ENCODE measurements at places on chromosomes 1 and 21. TPM values are rescaled to one million over a fixed set of nuclear protein-coding genes. Genes with fewer than 3 reads are reported as not detected.

GRCh38 chr1:215523128-215523861, 43.8 kb upstream of the KCTD3 start:
- H3K4me1 ChIP-seq = no peaks in the 10 kb centered on the region
- no peak overlapping the region for H3K27ac ChIP-seq
- H3K27me3 ChIP-seq = peaks cover 5% of the 10 kb centered on the region

DNA sequence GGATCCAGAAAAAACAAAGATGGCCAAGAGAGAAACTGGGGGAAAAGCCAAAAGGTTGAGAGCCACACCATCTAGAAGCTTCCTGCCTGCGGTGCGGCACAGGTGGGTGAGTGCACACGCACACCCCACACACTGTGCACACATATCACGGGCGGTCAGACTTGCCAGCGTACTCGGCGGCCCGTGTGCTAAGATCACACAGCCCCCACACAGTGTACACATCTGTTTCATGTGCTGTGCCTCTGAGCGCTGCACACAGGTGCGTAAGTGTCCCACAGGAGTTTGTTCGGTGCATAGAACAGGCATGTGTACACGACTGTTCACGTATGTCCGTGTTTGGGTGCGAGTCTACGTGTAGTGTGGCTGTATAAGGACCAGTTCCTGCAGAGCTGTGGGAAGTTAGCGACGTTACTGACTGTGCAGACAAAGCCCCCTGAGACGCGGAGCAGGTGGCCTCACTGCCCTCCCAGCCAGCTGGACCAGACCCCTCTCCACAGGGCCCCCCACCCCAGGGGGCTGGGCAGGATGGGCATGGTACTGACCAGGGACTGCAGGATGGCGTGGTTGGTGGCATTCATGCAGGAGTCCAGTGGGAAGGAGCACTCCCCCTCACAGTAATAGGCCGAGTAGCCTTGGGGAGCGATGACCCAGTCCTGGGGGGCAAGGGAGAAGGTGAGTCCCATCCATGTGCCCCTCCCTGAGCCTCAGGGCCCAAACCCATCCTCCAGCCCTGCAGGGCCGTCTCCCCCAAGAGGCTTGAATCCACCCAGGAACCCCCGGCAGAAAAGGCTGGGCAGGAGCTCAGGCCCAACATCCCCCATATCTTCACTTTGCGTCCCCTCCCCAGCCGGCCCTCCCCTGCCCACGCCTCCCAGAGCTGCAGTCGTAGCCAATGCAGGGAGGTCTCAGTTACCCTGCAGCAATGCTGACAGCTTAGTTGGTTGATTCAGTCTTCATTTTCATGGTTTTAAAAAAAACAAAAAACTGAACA, 8.3 kb downstream of the OXCT2 start:
- DNase-seq = no peak
- H3K4me3 ChIP-seq = no peak overlapping the region
- no peak overlapping the region for H3K27ac ChIP-seq

DNA sequence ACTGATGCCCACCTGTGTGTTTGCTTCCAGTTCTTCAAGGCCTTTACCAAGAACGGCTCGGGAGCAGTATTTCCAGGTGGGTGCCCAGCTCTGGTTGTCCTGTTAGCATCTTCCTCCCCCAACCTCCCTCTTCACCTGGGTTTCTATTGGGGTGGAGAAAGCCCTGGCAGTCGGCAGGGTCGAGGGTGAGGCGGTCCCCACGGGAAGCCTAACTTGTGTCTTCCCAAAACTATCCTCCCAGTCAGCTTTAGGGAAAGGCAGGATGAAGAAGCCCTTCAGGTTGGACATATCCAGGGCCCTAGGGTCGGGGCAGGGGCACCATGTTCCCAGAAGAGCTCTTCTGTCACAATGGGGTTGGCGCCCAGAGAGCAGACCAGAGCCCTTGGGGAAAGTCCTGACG, 20.6 kb downstream of the QSOX1 start:
- H3K4me1 ChIP-seq = no peaks in the 10 kb centered on the region
- no peaks in the 10 kb centered on the region for H3K27me3 ChIP-seq
- H3K4me3 ChIP-seq = no peak overlapping the region
- H3K36me3 ChIP-seq = no peaks in the 10 kb centered on the region
- no peak for DNase-seq

DNA sequence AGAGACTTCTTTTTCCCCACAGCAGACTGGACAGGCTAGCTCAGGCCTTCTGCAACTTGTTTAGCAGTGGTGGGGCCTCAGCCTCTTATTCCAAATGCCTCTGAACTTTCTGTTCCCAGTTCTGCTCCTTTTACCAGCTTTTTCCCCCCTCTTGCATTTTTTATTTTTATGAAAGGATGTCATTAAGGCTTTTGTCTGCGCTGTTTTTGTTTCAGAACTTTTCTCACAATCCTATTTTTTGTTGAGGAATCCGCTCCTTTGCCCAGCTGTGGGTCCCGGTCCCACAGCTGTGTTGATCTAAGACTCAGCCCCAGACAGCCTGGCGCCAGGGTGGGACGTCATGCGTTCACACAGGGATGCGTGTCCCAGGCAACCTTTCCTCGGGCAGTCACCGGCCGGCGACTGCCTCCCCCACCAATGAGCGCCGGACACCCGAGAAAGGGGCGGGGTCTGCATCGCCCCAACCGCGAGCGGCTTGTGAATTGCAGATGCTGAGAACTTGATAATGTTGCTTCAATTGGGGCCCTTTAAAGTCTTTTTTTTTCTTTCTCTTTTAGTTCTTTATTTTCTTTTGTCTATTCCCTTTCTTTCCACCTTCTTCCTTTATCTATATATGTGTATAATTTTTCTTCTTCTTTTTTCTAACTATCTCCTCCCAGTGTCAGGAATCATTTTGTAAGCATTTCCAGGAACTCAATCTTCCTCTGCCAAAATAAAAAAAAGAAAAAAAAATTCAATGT, 3.0 kb upstream of the ID3 start:
- DNase-seq = no peak
- H3K4me1 ChIP-seq = peaks cover 44% of the 10 kb centered on the region
- H3K36me3 ChIP-seq = peaks cover 5% of the 10 kb centered on the region
- peaks cover 59% of the 10 kb centered on the region for H3K27me3 ChIP-seq
- no peak overlapping the region for H3K27ac ChIP-seq

- H3K4me3 ChIP-seq = no peak overlapping the region
- DNase-seq = no peak
- H3K4me1 ChIP-seq = peaks cover 7% of the 10 kb centered on the region
- H3K36me3 ChIP-seq = peaks cover 6% of the 10 kb centered on the region
- no peak overlapping the region for H3K27ac ChIP-seq
- H3K27me3 ChIP-seq = no peaks in the 10 kb centered on the region
These were observed 162.3 kb downstream of the PSMG1 start for GRCh38 chr21:39020751-39021477.

GRCh38 chr1:83693427-83694126, 305.4 kb downstream of the TTLL7 start:
- no peaks in the 10 kb centered on the region for H3K36me3 ChIP-seq
- H3K27me3 ChIP-seq = peaks cover 16% of the 10 kb centered on the region
- H3K4me1 ChIP-seq = peaks cover 5% of the 10 kb centered on the region

- DNase-seq = no peak
- H3K27me3 ChIP-seq = peaks cover 13% of the 10 kb centered on the region
- H3K27ac ChIP-seq = no peak overlapping the region
- no peak overlapping the region for H3K4me3 ChIP-seq
- peaks cover 2% of the 10 kb centered on the region for H3K4me1 ChIP-seq
These were observed 117.1 kb downstream of the ESRRG start for GRCh38 chr1:216606047-216606637.

DNA sequence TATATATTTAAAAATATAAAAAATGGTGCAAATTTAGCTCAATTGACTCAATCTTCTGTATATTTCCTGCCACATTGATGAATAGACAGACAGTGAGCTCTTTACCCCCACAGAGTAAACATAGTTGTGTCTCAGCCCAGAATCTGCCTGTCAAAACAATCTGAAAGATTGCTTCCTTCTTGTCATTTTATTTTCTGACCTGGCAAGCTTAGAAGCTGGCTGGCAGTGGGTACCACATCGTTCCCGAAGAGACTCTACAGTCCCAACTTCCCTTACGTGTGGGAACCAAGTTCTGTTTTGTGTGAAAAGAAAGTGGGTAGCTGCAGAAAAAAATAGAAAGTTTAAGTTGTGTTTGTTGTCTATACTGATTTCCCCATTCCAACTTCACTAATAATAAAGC, 629.3 kb upstream of the NEGR1 start:
- no peaks in the 10 kb centered on the region for H3K27me3 ChIP-seq
- H3K4me1 ChIP-seq = no peaks in the 10 kb centered on the region
- H3K27ac ChIP-seq = no peak overlapping the region
- DNase-seq = no peak

- H3K4me3 ChIP-seq = no peak overlapping the region
- no peaks in the 10 kb centered on the region for H3K36me3 ChIP-seq
- no peak for DNase-seq
- H3K27me3 ChIP-seq = no peaks in the 10 kb centered on the region
- no peaks in the 10 kb centered on the region for H3K4me1 ChIP-seq
- no peak overlapping the region for H3K27ac ChIP-seq
These were observed 53.3 kb upstream of the SEC16B start for GRCh38 chr1:178023181-178023618.

DNA sequence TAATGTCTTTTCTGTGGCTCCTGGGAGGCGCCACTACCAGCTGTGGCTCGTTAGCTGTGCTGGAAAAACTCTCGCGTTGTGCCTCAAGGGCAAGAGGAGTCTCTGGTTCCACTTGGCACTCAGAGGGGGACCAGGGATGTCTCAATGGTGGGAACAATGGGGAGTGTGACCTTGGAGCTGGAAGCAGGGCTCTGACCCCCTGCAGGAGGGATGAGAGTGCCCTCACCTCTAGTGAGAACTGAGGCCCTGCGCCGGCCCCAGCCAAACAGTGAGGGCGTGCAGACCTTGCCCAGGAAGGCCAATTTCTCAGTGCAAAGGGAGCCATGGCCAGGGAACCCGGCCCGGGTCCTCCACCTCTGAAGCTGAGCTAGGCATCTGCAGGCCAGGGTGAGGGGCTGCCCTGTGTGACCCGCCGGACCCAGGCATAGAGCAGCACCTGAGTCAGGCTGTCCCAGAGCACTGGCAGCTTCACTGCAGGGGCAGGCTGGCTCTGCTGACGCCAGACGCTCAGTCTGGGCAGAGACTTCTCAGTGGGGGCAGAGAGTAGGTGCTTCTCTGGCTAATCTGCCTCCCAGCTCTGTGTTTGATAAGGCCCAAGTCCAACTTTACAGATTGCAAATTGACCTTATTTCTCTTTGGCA, 1.8 kb downstream of the RD3 start:
- no peak overlapping the region for H3K4me3 ChIP-seq
- no peak for DNase-seq
- H3K4me1 ChIP-seq = peaks cover 16% of the 10 kb centered on the region
- no peak overlapping the region for H3K27ac ChIP-seq

DNA sequence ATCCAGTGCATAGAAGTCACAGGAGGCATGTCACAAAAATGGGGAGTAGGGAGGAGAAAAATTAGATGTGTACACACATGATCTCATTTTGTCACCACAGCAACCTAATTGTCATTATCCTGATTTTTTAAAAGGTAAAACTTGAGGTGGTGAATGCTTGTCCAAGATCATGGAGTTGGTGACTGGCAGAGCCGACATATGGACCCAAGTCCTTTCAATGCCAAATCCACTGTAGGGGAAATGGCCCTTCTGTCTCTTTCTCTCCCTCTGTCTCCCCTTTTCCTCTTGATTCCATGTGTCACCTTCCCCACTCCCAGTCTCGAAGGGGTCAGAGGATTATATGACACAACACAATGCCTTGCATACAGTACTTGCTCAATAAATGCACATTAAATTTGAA, 65.7 kb upstream of the JUN start:
- H3K27ac ChIP-seq = no peak overlapping the region
- peaks cover 2% of the 10 kb centered on the region for H3K4me1 ChIP-seq
- H3K36me3 ChIP-seq = no peaks in the 10 kb centered on the region
- no peak for DNase-seq
- peaks cover 3% of the 10 kb centered on the region for H3K27me3 ChIP-seq
- no peak overlapping the region for H3K4me3 ChIP-seq

DNA sequence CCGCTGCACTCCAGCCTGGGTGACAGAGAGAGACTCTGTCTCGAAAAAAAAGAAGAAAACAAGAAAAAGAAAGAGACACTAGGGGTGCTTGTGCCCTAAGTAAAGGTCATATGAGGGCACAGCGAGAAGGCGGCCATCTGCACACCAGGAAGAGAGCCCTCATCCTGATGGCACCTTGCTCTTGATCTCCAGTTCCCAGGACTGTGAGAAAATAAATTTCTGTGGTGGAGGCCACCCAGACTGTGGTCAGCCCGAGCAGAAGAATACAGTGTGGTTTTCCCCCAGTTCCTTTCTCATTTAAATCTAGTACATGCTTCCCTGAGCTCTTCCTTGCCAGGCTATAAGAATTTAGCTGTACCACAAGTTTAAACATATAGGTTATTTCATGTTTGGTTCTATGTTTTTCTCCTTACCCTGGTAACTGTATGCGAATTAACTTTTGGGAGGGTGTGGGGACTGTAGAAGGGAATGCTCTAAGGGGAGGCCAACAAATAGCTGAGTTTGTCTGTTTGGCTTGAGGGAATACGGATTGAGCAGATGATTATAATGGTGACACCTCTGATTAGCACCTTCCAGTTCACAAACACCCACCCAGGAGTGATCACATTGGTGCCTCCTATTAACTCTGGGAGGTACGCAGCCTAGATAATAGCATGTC, 119.6 kb upstream of the ERRFI1 start:
- H3K27ac ChIP-seq = no peak overlapping the region
- DNase-seq = no peak
- H3K4me1 ChIP-seq = peaks cover 24% of the 10 kb centered on the region
- H3K4me3 ChIP-seq = no peak overlapping the region
- no peaks in the 10 kb centered on the region for H3K36me3 ChIP-seq

- no peaks in the 10 kb centered on the region for H3K36me3 ChIP-seq
- H3K4me1 ChIP-seq = no peaks in the 10 kb centered on the region
- no peak for DNase-seq
These were observed 87.2 kb downstream of the HHAT start for GRCh38 chr1:210415846-210416448.

ZMYND12 gene
- total RNA-seq = 0.28 TPM

SPRR3 gene
- total RNA-seq = not detected

PWP2 gene
- 13.7 TPM for total RNA-seq

BTBD8 gene
- total RNA-seq = 2.4 TPM

SPRR2F gene
- total RNA-seq = not detected

GSTM3 gene
- total RNA-seq = 13.6 TPM

FAM163A gene
- total RNA-seq = not detected

LYSMD1 gene
- 3.6 TPM for total RNA-seq

OR6K3 gene
- not detected for total RNA-seq

WNT9A gene
- 0.05 TPM for total RNA-seq

TRPM2 gene
- total RNA-seq = 6.7 TPM

Data from activated T-helper 2 cell treated with anti-CD3 and anti-CD28 coated beads, Interferon-gamma antibody, Interleukin-2, Interleukin-4, amounts not matched to agents 10 μg/mL and 5 μg/mL and 100 μg/mL, durations not matched to agents 14 hours and 24 hours and 36 hours (primary cell).